ENCODE measurements at places on chromosomes 6 and 20.

- DNase-seq, result no peak
Observed at GRCh38 chr6:161137839-161138542, 135.9 kb downstream of the AGPAT4 start.

- no peak for DNase-seq
Observed at GRCh38 chr6:10300071-10300470, 114.8 kb downstream of the TFAP2A start.

DNA sequence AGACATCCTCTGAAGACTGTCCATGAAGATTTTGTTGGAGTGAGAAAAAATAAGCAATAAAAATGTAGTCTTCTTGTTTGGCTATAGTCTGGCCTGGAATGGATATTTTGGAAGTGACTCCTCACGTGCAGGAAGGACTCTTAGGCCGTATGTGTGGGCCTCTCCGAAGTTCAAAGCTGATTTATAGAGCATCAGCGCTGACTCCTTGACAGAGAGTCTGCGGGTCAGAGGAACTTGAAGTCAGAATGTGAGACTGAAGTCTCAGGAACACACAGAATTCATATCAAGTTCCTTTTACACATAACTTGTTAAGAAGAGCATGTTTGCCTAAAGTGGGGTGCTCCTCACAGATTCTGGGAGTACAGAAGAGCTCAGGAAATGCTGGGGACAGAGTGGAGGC, 36.1 kb downstream of the EDN3 start:
- no peak for DNase-seq

- peak; percentile 11 for DNase-seq
Observed at GRCh38 chr6:161443848-161444247, 170.0 kb upstream of the AGPAT4 start.

- no peak for DNase-seq
Observed at GRCh38 chr6:15556711-15557110, 106.1 kb downstream of the DTNBP1 start.

- DNase-seq, result no peak
Observed at GRCh38 chr6:38281126-38281525, 358.6 kb downstream of the BTBD9 start.

GRCh38 chr20:35653893-35654292, 10.8 kb downstream of the CPNE1 start:
- no peak for DNase-seq

DNA sequence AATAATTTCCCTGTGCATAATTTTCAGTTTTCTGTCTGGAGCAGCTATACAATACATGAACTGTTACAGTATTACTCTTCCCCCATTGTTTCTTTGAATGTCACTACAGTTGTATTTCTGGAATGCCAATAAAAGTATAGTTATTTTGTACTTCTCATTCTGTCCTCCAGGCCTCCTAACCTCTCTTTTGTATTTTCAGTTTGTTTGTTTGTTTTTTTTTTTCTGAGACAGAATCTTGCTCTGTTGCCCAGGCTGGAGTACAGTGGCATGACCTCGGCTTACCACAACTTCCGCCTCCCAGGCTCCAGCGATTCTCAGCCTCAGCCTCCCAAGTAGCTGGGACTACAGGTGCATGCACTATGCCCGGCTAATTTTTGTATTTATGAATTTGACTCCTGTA, 16.8 kb upstream of the ARID1B start:
- DNase-seq, result no peak

DNA sequence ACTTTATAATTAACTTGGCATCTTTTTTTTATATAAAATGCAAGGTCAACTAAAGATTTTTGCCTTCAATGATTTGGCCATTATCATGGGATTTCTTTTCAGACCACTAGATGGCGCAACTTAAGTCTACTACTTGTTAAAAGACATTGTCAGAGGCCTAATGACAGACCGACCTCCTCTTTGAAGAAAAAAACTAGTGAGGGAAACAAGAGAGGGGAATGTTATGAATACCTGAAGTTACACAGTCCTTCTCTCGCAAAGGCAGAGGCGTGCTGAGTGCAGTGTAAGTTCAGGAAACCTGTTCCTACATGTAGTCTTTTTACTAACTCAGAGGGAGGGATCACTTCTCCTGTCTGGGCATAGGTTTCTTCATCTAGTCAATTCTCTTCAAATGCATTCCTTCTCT, 9.3 kb downstream of the TRAPPC3L start:
- no peak for DNase-seq

All from head of caudate nucleus (tissue), 42 donors.